Prostate gland (tissue), 2 donors: ENCODE measurements at places on chromosomes 1 and 21.

DNA sequence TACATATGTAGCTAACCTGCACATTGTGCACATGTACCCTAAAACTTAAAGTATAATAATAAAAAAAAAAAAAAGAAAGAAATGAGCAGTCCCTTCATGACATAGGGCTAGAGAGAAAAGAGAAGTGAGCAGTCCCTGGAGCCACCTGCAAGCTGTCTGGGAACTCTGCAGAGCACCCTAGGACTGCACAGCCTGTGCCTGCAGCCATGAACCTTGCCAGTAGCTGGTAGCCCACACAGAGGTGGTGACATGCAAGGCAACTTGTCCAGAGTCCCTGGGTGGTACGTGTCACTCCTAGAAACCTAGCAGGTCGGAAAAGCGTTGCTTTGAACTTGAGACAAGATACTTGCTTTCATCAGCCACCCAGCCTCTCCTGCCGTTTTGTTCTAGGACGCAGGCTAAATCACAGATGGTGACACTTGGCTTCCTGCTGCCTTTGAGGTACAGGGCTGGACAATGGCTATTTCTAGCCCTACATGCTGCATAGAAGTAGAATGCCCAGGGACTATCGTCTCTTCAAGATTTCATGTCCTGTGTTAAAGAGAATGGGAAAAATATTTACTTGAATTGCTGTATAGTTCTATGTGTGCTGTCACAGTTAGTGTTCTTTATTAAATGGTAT lies 260.9 kb downstream of the LTN1 start:
- DNase-seq, result no peak

DNA sequence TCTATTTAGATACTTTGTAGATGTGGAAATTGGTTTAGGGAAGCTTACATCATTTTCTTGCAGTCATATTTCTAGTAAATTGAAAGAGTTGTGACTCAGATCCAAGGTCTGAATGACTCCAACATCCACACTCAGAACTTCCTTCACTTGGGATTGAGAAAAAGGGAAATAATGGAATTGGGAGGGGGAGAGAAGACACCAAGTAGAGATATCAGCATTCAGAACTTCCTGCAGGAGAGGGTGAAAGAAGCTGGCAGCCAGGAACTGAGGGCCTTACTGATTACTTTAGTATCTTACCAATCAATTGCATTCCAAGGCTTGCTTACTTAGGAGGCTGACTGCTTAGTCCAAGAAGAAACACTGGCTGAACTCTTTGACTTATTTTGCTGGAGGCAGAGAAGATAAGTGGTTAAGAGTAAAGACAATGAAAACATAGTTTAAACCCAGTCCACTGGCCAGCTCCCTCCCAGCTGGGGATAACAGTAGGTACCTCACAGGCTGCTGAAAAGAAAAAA lies 21.7 kb downstream of the APP start:
- DNase-seq, result no peak

- no peak for DNase-seq
Measured at GRCh38 chr21:45594721-45595489, 48.6 kb upstream of the PCBP3 start.

- DNase-seq, result no peak
Measured at GRCh38 chr21:28799926-28800325, 192.8 kb downstream of the LTN1 start.
